ENCODE measurements at places on chromosomes 5 and 9.
A peak's percentile ranks its signal among the peaks of the same experiment; 100 is the strongest.

- DNase-seq = no peak
Measured at GRCh38 chr9:123524866-123525265, 168.9 kb downstream of the CRB2 start.

DNA sequence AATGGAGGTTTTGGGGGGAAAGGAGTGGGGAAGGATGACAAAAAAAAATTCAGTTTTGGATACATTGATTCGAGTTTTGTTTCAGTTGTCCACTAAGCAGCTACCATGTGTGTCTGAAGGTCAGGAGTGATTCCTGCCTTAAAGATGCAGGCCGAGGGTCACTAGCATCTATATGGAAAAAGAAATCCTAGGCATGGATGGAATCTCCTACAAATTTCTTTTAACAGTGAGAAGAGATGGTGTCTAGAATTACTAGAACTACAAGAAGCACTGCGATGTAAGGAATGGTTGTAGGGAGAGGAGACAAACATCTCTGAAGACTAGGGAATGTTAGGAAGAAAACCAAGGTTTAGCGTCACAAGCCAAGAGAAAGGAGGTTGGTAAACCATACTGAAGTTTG lies 19.6 kb upstream of the TRIO start:
- DNase-seq = no peak

- peak; percentile 76 for DNase-seq
Measured at GRCh38 chr9:112541685-112542084, 55.1 kb downstream of the KIAA1958 start.

- DNase-seq = peak; percentile 25
Measured at GRCh38 chr5:73446631-73447529, 1.7 kb downstream of the FOXD1 start.

DNA sequence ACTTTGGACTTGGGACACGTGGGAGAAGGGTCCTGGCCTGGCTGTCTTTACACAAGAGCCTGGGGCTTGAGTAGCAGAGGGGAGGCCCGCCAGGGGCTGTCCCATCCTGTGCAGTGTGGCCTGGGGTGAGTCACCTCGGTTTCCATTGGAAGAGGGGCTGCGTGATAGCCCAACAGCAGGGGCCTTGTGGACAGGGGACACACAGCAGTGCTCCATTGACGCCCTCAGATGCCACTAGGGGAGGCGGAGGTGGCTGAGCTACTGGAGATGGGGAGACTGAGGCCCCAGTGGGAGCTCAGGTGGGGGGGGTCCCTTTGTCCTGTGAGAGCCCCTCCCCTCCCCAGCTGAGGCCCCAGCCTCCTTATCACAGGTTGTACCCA lies 50.0 kb upstream of the RNU6ATAC start:
- DNase-seq = no peak

GRCh38 chr9:136062657-136063439 lies 32.2 kb downstream of the NACC2 start:
- no peak for DNase-seq

GRCh38 chr5:65663804-65664521 lies 39.1 kb downstream of the SHLD3 start:
- DNase-seq = peak; percentile 22

DNA sequence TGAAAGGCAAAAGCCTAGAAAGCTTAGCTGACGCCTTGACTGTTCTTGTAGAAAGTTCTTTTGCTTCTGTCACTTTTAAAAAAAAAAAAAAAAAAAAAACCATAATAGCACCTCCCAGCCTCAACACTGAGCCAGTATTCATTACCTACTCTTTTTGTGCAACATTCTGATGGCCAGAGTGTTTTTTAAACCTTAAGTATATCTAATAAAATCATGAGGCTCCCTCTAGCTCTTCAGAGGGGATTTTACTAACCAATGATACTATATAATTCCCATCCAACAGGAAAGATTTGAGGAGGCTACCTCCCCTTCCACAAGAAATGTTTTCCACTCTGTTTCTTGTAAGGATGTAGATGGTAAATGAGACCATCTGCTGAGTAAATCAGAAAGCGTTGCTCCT lies 3.9 kb downstream of the BNC2 start:
- peak; percentile 35 for DNase-seq

- no peak for DNase-seq
Measured at GRCh38 chr9:76684213-76684612, 80.0 kb upstream of the PCA3 start.

DNA sequence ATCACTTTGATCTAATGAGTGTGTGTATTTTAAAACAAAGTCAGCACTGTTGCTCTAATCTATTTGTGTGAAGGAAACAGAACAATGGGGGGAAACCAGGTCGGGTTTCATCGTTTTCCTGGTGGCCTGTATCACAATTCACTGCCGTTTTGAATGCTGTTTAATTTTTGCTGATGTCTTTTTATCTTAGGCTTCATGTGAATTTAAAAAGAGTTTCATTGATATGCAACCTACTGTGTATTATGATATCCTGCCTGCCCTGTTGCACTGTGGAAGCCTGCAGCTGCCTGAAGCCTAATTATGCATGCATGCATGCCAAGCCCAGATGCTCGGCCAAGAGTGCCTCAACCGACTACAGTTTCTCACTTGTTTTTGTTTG lies 307.5 kb downstream of the ZNF608 start:
- DNase-seq = no peak

DNA sequence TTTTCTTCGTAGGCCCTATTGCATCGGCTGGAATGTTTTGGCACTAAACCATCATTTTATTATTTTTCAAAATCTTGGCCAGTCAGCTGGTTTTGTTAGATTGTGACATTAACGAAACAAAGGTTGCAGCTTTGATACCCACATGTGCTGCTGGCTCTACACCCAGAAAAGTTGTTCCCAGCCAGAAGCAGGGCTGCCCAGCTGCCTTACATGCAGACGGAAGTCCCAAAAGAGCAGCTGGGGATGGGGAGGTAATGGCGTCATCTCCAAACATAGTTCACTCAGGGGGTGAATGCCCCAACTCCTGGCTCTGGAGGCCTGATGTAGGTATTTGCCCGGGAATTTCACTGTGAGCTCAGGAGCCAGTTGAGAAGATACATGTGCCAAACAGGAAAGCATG lies 23.3 kb downstream of the TMEM171 start:
- no peak for DNase-seq
